Panc1 (cell line): ENCODE measurements at places on chromosomes 5 and 9.

DNA sequence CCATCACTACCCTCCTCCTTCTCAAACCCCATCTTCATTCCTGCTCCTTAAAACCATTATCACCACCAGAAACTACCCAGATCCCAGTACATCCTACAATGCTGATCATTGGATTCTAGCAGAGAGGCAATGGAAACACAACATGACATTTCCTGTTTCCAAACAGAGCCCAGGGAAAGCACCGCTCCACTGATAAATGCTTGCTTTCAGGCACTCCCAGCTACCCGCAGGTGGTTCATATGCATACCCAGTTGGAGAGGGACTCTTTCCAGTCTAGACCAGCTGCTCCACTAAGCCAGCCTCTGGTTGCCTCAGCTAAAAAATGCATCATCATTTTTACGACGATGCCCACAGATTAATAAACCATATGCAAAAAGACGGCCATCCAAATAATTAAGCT, 39.2 kb upstream of the ACO1 start:
- DNase-seq, result no peak

DNA sequence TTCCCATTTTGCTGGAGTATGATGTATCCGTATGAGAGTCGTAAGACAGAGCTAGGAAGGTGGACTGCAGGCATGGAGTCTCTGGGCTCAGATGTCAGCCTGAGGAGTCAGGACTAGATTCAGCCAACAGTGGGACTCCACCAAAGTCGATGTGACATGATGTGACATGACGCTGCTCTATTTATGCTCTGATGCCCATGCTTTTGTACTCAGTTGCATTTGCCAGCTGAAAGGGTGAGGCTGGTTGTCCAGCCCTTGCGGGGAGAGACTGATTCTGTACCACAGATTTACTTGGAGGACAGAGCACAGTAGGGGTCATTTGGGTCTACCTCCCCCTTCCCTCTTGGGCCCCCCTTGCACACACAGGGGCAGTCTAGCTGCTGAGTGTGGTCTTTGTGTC, 88.5 kb upstream of the ATG10 start:
- no peak for DNase-seq

- DNase-seq, result no peak
Observed at GRCh38 chr5:90941002-90941720, 382.6 kb downstream of the ADGRV1 start.

DNA sequence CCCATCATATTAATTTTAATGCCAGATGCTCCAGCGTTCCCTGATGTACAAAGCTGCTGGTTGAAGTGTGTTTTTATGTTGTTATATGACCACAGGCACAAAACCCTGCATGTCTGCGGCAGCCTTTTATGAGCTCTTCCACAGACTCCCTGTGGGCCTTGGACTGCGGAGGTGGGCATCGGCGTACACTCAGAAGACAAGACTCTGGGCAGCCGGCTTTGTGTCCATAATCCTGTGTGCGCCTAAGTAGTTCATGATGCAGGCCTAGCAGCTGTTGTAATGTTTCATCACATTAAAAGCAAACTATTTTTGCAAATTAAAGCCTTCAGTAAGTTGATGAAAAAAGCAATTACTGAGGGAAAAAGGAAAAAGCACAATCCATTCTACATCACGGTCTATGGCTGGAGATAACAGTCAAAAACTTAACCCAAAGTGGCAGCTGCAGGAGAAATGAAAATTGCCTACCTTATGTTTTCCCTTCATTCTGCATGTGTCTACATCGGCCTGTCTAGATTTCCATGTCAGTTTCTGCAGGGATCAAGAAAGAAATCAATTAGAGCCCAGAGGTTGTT, 78.8 kb downstream of the SEMA6A start:
- DNase-seq, result no peak
